Activated CD8-positive, alpha-beta memory T cell treated with anti-CD3 and anti-CD28 coated beads, Interleukin-2, amount 10 ng/mL, durations not matched to agents 7 days and 5 days (primary cell): ENCODE measurements at places on chromosomes 11 and 22. TPM values are rescaled to one million over a fixed set of nuclear protein-coding genes. Genes with fewer than 3 reads are reported as not detected.

Gene FAM180B
- total RNA-seq = 0.21 TPM

Gene DEUP1
- total RNA-seq = not detected

Gene DGCR6
- total RNA-seq = 1.1 TPM

Gene MLC1
- 1.9 TPM for total RNA-seq

Gene OR10D3
- not detected for total RNA-seq

DNA sequence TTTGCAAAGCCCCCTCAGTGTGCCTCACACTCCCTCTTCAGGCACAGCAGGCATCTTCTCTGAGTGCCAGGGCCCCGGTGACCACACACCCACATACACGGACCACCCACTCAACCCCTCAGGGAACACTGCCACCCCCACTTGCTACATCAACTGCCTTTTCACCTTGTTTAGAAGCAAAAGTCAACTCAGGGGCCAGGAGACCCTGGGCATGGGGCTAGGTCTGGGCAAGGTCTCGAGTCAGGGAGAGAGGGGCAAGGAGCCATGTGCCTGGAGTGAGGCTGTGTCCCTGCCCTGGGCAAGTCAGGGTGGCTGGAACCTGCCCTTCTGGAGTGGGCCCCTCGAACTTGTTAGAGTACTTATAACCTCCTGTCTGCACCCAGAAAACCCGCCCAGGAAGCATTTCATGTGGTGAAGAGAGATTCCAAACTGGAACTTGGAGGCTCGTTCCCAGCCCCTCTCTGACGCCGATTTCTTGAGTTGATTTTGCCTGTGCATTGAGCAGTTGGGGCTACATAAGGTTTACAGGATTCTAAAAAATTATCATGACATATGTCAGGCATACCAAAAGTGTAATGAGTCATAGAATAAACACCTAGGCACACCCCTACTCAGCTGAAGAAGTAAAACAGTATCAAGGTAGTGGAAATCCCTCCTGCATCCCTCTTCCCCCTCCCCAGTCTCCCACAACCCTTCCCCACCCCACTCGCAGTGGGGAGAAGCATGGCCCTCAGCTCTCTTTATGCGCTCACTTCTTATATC lies 74.3 kb downstream of the MYEOV start:
- peaks cover 6% of the 10 kb centered on the region for H3K27me3 ChIP-seq
- H3K27ac ChIP-seq = no peak overlapping the region
- no peaks in the 10 kb centered on the region for H3K4me1 ChIP-seq
- H3K36me3 ChIP-seq = no peaks in the 10 kb centered on the region
- peak; percentile 22 for DNase-seq

DNA sequence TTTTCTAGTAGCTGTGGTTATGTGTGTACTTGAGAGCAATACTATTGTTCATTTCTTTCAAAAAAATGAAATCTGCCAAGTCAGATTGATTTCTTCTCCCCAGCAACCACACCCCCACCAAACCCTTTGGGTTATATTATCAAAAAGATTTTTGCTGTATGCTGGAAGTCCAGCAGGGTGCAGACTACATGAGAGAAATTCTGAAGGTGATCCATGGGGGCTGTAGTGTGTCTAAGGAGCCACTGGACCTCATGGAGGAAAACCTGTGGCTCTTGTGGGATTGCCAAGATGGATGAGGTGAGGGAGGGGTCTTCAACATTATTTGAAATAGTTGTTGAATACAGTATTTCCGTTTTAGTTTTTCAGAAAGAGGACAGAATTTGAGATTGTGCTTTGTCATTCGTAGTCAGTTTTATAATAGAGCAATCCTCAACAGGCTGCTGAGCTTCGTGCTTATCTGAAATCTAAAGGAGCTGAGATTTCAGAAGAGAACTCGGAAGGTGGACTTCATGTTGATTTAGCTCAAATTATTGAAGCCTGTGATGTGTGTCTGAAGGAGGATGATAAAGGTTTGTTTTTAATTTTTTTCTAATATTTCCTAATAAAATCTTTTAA lies 3.1 kb downstream of the EIF3M start:
- H3K27ac ChIP-seq = peak overlapping the region; percentile 36
- H3K27me3 ChIP-seq = no peaks in the 10 kb centered on the region
- peak; percentile 45 for DNase-seq
- H3K36me3 ChIP-seq = peaks cover 42% of the 10 kb centered on the region
- H3K4me1 ChIP-seq = peaks cover 46% of the 10 kb centered on the region

- H3K27ac ChIP-seq = no peak overlapping the region
- H3K4me3 ChIP-seq = no peak overlapping the region
- no peaks in the 10 kb centered on the region for H3K36me3 ChIP-seq
- H3K27me3 ChIP-seq = no peaks in the 10 kb centered on the region
Measured at GRCh38 chr11:79807506-79807905, 366.7 kb upstream of the TENM4 start.

DNA sequence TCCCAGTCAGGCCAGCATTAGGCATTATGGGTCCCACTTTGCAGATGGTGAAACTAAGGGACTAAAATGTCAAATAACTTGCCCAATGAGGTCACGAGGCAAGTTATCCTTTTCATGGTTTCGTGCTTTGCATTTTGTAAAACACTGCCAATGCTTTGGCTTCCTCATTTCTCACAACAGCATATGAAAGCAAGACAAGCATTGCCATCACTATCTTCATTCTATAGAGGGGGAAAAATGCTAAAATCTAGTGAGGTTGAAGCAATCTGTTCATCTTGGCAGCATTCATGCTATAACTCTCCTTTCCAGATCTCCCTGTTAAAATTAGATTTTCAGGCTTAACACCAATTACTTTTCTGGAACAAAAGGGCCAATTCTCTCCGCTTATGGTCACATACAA lies 14.8 kb downstream of the FAM181B start:
- no peak overlapping the region for H3K4me3 ChIP-seq
- H3K27ac ChIP-seq = no peak overlapping the region
- peaks cover 13% of the 10 kb centered on the region for H3K27me3 ChIP-seq

GRCh38 chr11:88377144-88377543 lies 39.6 kb upstream of the CTSC start:
- H3K36me3 ChIP-seq = peaks cover 27% of the 10 kb centered on the region
- DNase-seq = no peak
- H3K4me3 ChIP-seq = no peak overlapping the region
- H3K27ac ChIP-seq = no peak overlapping the region
- no peaks in the 10 kb centered on the region for H3K27me3 ChIP-seq

DNA sequence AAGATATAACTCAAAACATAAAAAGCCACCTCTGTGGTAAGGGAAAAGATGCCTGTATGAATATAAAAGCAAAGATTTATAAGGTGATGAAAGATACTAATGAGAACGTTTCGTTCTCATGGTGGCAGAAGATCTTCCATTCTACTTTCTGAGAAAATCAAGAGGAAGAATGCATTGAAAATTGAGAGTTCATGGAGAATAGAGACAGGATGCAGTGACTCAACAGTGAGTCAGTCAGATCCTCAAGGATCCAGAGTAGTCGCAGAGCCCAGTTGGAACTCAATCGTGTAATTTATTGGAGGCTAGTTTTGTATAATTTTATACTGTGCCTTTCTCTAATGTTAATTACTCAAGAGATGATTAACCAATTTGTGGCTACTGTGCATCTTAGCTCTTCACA lies 73.3 kb downstream of the ENTHD1 start:
- no peak for DNase-seq
- H3K27me3 ChIP-seq = peaks cover 30% of the 10 kb centered on the region
- H3K4me3 ChIP-seq = no peak overlapping the region
- H3K36me3 ChIP-seq = peaks cover 2% of the 10 kb centered on the region

- no peak overlapping the region for H3K27ac ChIP-seq
- DNase-seq = no peak
- H3K27me3 ChIP-seq = no peaks in the 10 kb centered on the region
Measured at GRCh38 chr22:25094579-25094978, 105.1 kb upstream of the CRYBB3 start.

DNA sequence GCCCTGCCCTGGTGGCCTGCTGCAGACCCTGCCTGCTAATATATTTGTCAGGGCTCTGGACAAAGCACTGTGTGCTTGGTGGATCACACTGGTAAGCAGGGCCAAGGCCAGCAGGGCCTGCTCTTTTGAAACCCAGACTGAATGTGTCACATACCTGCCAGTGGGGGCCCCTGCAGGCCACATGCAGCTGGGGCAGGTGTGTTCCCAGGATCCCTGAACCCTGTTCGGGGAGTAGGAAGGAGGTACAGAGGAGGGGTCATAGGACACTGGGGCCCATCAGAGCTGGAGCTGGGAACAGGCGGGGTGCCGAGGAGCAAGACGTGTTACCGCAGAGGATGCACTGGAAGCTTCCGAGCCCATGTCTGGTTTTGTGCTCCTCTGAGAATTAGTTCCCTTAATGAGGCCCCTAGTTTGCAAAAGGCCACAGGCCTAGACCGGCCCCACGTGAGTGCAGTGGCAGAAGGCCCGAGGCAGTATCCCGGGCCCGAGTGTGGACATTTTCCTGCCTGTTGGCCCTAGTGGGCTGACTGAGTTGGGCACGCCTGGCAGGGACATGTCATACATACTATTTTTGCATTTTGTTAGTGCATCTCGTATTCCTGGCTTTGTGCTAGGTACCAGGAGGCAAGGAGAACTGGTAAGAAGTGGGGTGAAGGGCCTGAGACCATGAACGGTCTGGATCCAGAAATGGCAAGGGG lies 11.2 kb upstream of the ACR start:
- H3K27ac ChIP-seq = no peak overlapping the region
- H3K36me3 ChIP-seq = no peaks in the 10 kb centered on the region
- DNase-seq = no peak
- H3K4me1 ChIP-seq = no peaks in the 10 kb centered on the region

DNA sequence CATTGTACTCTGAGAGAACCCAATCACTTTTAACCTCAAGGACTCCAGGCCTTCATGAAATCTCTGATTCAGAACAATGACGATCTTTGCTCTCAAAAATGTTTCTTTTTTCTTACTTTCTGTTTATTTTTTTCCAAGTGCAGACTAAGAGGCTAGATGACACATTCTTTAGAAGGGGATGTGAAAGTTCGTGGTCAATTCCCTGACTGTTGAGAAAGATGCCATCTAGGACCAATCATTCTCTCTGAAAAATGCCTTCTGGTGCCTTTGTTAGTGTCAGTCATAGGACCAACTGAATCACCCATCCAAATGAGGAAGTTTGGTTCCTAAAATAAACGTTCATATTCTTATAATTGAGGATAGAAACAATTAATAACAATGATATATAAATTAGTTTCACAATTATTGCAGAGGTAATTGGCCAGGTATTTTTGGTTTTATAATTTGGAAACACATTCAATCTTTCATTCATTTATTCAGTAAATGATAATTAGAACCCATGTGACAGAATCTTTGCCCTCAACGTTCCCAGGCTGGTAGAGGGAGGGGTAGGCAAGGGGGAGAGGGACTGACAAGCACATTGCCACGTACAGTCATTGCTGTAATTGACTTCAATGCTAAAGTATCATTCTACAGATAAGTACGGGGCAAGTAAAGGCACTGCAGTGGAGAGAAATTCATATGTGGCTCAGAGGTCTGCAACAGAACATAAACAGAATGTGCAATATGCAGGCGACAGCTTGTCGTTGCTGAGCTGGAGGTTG lies 333.4 kb upstream of the MPPED2 start:
- H3K36me3 ChIP-seq = no peaks in the 10 kb centered on the region
- no peak for DNase-seq
- no peak overlapping the region for H3K27ac ChIP-seq
- no peaks in the 10 kb centered on the region for H3K4me1 ChIP-seq
